ENCODE measurements at places on chromosomes 5 and 9.

- DNase-seq, result no peak
Observed at GRCh38 chr5:113150221-113150620, 173.6 kb downstream of the DCP2 start.

DNA sequence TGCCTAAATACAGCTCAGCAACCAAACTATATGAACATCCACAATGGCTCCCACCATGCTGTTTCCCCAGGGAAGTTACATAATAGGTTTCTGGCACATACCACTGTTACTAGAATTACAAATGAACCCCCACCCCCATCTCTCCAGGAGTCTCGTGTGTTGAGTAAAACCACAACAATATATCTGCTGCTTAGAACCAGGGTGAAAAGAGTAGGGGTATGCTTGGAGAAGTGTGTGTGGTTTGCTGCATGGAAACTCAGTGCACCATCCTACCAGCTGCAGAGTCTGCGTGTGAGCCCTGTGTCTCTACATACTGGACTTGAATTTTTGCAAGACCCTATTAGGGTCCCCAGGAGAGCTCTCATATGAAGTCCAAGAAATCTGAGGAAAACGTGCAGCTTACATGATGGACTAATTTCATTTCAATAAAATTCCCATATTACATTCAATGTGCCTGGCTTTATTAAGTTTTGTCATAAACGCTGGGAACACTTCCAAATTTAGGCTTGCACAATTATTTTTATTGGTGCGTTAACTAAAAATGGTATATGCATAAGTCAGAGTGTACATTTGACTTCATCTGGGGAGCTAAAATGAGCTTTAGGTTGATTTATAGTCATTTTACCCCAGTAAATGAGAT lies 104.5 kb upstream of the NFIB start:
- DNase-seq, result no peak

DNA sequence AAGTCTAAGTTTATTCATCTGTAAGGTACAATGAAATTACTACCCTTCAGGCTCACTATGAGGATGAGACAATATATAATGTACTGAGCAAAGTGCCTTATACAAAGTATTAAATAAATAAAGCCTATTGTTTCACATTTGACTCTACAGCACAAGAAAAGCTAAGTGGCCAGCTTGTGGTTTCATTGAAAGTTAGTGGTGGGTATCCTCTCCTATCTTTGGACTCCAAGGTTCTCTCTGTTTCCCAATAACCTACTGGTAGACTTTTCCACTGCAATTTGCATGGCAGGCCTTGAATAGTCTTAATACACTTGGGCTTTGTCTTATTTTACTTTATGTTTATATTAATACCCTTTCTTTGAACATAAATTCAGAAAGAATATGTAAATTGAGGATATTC lies 262.7 kb downstream of the DEPDC1B start:
- no peak for DNase-seq

DNA sequence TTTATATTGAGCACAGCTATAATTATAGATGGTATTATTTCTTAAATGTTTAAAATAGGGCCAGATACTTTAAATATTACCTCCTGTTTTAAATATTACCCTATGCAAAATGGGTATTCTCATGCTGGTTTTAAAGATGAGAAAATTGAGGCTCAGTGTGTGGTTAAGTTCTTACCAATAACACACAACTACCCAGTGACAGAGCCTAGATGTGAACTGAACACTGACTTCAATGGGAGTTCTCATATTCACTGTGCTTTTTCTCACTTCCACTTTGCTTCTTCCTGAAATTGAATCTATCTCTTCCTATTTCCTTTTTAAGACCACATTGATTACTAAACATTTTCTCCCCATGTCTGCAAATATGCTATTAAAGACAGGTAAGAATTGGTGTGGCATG lies 135.8 kb upstream of the TUSC1 start:
- no peak for DNase-seq

DNA sequence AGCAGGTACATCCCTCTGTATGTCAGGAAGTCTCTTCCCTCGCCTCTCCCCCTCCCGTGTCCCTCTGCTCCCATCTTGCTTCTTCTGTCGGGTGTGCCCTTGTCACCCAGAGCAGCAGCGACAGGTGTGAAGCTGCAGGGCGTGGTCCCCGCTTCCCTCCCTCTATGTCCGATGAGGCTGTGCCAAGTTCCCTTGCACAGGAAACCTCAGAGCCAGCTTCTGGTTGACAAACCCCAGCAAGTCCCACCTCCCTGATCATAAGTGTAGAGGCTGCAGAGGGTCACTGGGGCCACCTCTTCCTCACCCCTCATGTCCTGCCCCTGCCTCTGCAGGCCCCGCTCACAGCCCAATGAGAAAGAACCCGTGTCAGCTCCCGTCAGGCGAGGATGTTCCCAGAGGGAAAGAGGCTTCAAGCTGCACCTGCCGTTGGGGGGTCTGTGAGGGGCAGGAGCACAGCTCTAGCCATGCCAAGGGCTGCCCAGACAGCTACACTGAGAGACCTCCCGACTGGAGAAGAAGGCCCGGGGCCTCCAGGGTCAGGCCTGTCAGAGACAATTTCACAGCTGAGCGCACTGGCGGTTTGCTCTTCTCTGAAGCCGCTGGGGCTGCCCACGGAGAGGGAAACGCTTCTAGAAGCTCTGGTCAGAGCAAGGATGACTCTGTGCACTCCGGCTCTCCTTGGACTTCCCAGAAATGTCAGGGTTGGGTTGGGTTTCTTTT lies 73.3 kb downstream of the AK8 start:
- DNase-seq, result no peak

DNA sequence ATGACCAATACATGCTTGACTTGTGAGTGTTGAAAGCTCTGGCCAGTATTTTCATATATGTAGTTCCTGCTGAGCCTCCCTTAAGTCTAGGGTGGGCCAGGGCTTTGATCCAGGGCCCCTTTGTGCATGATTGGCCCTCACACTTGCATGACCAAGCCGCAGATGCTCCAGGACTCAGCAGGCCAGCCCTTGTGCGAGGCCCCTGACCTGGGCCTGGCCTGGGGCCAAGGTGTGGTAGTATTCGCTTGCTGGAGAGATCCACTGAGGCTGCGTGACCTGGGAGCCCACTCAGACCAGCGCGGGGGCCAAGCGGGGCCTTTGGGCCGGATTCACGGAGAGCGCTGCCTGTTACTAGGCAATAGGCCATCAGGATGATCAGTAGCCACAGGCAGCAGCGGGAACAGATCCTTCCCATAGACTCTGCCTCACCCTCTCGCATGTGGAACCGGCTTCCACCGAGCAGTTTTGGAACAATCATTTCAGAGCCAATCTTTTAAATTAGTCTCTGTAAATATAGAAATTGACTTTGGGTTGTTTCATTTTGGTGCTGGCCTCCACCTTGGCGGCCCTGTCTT lies 79.0 kb upstream of the PTCH1 start:
- DNase-seq, result no peak

DNA sequence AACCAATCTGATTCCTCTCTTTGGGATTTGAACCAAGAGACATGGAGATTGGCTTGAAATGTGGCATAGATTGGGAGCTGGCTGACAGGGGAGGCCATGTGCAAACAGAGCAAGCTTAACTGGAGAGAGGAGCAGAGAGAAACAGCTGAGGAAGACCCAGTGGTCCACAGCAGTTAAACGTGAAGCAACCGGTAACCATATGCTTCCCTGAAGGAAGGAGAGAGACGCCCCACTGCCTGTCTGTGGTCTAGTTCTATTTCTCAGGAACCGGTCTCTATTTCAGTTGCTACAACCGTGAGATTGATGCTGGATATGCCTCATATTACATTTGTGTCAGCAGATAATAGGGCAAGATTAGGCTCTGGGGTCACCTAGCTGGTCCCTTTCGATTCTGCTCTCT lies 13.6 kb upstream of the GAS1 start:
- DNase-seq, result no peak

GRCh38 chr5:98827161-98827560 lies 53.7 kb downstream of the RGMB start:
- no peak for DNase-seq

DNA sequence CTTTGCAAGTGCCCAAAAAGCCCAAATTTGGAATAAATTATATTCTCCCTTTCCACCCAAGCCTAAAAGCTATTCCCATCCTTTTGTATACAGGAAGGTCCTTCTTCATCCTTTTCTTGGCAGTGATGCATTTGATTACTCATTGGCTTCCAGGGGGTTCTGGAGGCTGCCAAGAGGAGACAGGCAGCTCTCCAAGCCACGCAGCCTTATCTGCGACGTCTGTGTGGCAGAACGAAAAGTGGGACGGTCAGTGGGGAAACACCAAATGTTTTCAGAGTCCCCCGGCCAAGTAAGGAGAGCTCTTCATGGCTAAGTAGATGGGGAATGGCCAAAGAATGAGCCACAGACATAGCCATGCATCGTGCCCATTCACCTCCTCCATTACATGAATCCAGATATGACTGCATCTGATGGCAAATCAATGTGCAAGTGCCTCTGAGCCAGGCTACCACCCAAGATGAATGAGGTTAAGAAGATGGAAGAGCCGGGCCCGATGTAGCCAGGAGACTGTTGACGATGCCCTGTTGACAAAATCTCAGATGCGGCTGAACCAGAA lies 12.1 kb downstream of the ADAM19 start:
- DNase-seq, result no peak

- no peak for DNase-seq
Observed at GRCh38 chr5:172410662-172411483, 43.5 kb downstream of the SH3PXD2B start.

- no peak for DNase-seq
Observed at GRCh38 chr9:84442712-84443111, 102.2 kb upstream of the SLC28A3 start.

- no peak for DNase-seq
Observed at GRCh38 chr9:108463932-108464606, 391.7 kb downstream of the ACTL7B start.

GRCh38 chr5:150035139-150035895 lies 34.8 kb downstream of the HMGXB3 start:
- no peak for DNase-seq

- no peak for DNase-seq
Observed at GRCh38 chr9:35035851-35036701, 36.3 kb downstream of the VCP start.

GRCh38 chr5:171606414-171607024 lies 179.1 kb upstream of the SMIM23 start:
- DNase-seq, result no peak

DNA sequence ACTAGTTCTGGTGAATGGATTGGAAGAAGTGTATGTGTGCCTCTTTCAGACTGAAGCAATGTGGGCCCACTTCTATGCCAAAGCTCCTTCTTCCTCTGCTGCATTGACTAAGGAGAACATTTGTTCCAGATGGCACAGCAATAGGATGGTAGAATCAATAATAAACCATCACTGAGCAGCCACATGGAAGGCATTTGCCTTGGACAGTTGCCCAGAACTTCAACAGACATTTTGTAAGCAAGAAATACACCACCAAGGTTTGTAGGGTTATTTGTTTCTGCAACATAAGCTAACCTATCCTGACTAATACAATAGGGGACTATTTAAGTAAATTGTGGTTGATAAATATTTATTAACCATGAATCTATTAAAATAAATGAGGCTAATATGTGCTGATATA lies 37.7 kb upstream of the CSNK1G3 start:
- DNase-seq, result no peak

GRCh38 chr5:52693280-52693679 lies 94.4 kb upstream of the ITGA1 start:
- DNase-seq, result no peak

DNA sequence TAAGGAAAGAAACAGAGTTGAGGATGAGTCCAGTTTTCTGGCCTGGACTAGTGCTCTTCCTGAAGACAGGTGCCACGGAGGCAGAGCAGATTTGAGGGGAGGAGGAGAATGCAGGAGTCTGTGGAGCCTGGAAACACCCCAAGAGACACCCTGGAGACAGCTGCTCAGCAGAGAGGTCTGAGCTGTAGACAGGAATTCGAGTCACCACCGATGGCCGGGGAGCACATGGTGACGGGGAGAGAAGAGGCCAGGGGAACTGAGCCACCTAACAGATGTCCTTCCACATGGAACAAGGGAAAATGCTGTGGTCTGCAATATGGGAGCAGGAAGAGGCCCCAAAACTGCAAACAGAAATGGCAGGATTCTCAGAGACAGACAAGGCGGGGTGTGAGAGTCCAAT lies 22.9 kb downstream of the CPLX2 start:
- DNase-seq, result no peak

DNA sequence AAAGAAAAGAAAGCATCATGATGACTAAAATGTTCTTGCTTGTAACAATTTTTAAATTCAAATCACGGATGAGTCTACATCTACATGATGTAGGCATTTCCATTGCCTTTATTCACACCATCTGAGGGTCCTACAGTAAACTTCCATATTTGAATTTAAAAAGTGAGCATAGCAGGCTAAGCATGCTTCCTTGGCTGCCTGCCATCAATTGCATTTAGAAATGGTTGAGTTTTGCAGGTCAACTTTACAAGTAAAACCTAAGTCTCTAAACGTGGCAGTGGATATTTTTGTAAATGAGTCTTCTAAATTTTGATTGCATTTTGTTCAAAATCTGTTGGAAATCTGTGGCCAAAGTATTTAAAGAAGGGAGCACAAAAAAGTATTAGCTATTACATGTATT lies 136.5 kb upstream of the PTCH1 start:
- no peak for DNase-seq

- DNase-seq, result no peak
Observed at GRCh38 chr5:181246276-181247049, 2.8 kb upstream of the RACK1 start.

- DNase-seq, result peak; percentile 75
Observed at GRCh38 chr5:180090098-180090768, 18.7 kb upstream of the RNF130 start.

DNA sequence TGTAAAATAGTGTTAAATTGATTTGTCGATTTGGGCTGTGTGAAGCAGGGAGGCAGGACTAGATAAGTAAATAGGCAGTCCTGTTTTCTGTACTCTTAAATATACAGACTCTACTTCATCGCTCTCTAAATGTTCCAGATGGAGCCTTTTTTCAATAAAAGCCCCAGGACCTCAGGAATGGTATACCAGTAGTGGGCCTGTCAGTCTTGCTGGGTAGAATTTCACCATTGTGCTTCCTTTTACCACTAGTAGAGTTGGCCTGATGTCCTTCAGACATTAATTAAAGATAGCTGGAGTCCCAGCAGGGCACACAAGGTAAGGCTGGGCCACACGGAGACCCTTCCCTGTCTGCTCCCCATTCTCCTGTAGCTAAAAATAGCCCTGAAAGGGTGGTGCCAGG lies 6.0 kb downstream of the SNX18 start:
- DNase-seq, result no peak

GRCh38 chr9:123942542-123942941 lies 12.6 kb upstream of the DENND1A start:
- DNase-seq, result no peak

- DNase-seq, result no peak
Observed at GRCh38 chr9:129174102-129174723, 3.8 kb downstream of the IER5L start.

- DNase-seq, result no peak
Observed at GRCh38 chr9:135667463-135668001, 4.4 kb downstream of the LCN9 start.

DNA sequence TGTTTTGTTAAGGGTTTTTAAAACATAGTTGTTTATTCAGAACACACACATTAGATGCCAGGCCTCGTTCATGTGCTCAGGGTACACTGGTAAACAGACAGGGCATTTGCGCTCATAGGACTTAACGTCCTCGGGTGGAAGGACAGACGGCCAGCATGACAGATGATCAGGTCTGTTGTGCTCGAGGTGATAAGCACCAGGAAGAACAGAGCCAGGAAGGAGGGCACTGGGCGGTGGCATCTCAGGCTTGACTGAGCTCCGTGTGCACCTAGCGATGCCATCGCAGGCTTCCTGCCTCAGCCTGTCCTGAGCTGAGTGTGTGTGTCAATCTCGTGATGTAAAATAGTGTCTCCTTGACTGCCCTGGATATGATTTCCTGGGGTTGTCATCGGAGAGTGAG lies 96.5 kb downstream of the EHMT1 start:
- DNase-seq, result no peak

GRCh38 chr5:150791536-150791935 lies 13.0 kb downstream of the SMIM3 start:
- no peak for DNase-seq
